ENCODE measurements at places on chromosomes 2 and 18. TPM values are rescaled to one million over a fixed set of nuclear protein-coding genes. Genes with fewer than 3 reads are reported as not detected.

LAMA1 gene
- 0.31 TPM for total RNA-seq

DCDC2C gene
- not detected for total RNA-seq

CFC1 gene
- not detected for total RNA-seq

CTAGE1 gene
- total RNA-seq: not detected
